Right ventricle myocardium superior (tissue), 1 donor: ENCODE measurements at places on chromosomes 1 and 21. TPM values are rescaled to one million over a fixed set of nuclear protein-coding genes. Genes with fewer than 3 reads are reported as not detected.

DNA sequence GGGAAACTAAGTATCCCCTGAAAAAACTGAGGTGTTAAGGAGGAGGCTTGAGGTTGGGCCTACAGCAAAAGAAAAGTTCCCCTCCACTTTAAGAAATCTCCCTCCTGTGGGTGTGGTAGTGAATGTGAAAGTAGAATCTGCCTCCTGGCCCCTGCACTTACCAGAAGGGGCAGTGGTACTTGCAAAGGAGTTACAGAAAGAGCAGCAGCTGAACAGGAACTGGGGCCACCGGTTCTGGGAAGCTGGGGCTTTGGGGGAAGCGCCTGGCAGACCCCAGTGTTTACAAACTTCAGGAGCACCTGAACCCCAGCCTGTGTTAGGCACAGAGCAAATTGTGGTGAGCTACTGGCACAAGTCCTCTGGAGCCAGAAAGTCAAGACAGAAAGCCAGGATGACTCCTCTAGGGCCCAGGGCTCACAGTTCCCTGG lies 250.2 kb upstream of the FGGY start:
- DNase-seq, result no peak

DNA sequence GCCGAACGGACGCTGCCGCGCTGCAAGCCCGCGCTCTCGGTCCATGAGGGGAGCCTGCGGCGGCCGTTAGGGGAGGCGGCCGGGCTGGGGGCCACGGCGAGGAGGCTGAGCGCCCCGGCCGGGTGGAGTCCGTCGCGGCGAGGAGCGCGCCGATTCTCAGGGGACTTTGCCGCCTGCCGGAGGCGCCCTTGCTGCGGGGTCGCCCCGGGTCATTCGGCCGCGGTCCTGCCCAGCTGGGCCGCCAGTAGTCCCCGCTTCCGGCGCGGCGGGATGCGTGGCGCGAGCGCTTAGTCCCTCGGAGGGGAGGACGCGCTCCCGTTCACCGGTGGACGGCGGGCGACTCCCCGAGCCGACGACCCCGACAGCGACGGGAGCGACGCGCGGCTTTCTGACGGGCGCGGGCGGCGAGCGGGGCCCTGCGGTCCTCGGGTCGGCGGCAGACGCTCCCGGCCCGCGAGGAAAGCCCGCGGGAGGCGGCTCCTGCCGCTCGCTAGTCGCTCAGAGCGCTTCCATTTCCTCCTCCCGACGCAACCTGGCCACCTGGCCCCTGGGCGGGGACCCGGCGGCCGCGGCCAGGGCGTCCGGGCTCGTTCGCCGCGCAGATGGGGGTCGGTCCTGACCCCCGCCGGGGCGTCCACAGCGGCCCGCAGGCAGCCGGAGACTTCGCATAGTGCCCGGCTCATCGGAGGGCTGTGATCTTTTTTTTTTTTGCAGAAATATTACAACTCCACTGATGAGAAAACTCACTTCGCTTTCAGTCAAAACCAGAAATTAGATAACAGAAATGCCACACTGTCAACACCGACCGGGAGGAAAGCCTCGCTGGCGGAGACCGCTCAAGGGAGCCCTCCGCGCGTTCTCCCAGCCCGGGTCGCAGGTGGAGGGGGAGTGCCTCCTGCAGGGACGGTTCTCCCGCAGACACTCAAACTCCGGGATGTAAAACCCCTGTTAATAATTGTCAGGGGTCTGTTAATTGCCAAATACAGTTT lies 641 bp upstream of the ZBTB21 start:
- no peak for DNase-seq

UCK2 gene
- 6.2 TPM for total RNA-seq

CCDC30 gene
- 1.5 TPM for total RNA-seq

VSIG8 gene
- total RNA-seq, result not detected

CHD5 gene
- total RNA-seq, result not detected

DNA sequence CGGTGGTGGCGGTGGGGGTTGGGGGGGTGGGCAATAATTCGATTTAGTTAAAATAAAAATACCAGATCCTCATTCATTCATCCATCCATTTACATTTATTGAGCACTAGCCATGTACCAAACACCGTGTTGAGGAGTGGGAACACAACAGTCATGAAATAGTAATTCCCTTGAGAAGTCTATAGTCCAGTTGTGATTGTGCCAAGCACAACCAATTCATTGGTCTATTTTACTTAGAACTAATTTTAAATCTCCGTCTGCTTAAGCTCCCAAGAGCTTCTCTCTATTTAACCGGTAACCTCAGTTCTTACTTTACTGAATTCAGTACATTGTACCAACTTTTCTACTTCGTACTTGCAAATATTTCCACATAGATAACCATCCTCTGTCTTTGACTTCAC lies 38.4 kb downstream of the WARS2 start:
- no peak for DNase-seq

- DNase-seq, result no peak
Observed at GRCh38 chr1:202590975-202591411, 119.3 kb downstream of the SYT2 start.

DNA sequence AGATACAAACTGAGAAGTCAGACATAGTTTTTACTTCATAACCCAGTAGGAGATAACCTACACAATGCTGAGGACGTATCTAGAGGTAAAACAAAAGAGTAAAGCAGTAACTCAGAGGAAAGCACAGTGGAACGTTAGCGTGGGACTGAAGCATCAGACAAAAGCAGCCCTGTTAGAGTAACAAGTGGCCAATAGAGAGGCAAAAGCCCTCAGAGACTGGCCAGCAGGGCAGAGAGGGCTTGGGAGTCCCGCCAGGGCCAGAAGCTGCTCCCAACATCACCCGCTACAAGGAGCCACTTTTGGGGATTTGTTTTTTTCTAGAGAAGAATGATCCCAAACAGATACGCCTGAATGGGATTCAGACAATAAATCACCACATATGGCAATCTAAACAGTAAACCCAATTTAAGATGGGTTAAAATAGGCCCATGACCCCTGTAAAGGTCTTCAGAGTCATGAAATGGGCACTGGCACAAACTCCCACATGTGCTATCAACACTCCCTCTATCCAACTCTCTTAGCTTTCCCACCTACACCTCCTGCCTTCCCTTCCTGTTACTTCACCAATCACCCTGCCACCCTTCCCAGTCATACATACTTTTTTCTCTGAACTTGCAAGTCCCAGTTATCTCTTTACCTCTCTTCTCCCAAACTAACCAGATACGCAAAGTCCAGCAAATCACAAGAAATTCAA lies 17.2 kb downstream of the TADA1 start:
- DNase-seq, result no peak

DNA sequence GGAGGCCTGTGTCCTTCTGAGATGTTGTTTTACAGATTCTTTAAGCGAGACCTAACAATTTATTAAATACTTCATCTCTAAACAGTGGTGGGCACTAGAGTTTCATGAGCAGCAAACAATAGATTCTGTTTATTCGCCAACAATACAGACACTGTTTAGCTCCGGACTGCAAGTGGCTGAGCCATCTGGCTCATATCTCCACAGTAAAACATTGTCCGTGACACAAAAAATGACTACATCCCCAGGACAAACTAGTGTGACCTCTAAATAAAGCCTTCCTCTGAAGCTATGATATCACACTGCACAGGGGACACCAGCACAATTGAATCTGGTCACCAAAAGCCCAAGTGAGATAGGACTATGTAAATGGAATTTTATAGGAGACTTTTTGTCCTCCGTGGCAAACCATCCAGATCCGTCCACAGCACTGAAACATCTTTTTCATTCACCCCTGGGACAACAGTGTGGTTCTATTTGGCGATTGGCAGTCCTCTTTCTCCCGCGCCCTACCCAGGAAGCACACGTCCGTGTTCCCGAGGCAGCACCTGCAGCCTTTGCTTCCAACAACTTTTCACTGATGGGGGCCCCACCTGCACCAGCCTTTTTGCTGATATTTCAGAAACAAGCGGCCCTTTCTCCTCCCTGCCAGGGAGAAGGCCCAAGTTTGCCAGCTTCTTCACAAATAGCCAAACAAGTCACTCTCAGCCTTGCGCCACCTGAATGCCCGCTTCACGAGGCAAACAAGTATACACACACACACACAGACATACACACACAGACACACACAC lies 47.4 kb downstream of the OLIG1 start:
- no peak for DNase-seq

DNA sequence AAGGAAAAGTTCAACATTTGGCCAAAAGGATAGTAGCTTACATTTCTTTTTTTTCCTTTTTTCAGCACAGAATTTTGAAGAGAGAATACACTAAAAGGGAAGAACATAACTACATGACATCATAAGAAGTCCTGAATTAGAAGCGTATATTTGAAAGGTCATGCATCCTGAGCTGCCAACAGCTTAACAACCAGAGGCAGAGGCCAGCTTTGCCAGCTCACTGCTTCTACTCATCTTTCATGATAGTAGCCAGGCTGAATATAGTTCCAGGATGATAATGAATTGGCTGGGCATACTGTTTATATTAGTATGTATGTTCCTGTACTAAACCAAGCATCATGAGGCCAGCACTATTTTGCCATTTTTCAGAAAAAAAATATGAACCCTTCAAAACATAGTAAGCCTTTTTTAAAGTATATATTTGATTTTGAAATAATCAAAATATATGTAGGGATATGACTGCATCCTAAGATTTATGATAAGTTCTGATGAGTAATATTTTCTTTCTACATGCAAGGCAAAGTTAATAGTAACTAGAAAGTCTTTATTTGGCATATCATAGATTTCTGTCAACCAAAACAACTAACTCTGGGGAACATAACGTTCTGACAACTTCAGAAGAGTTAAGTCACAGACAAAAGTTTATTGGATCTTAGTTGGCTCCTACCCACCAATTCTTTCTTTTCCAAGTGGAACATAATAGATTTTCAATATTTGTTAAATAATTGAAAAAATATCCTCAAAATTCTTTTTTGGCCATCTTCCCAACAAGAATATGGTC lies 123.2 kb downstream of the DPYD start:
- no peak for DNase-seq

DNA sequence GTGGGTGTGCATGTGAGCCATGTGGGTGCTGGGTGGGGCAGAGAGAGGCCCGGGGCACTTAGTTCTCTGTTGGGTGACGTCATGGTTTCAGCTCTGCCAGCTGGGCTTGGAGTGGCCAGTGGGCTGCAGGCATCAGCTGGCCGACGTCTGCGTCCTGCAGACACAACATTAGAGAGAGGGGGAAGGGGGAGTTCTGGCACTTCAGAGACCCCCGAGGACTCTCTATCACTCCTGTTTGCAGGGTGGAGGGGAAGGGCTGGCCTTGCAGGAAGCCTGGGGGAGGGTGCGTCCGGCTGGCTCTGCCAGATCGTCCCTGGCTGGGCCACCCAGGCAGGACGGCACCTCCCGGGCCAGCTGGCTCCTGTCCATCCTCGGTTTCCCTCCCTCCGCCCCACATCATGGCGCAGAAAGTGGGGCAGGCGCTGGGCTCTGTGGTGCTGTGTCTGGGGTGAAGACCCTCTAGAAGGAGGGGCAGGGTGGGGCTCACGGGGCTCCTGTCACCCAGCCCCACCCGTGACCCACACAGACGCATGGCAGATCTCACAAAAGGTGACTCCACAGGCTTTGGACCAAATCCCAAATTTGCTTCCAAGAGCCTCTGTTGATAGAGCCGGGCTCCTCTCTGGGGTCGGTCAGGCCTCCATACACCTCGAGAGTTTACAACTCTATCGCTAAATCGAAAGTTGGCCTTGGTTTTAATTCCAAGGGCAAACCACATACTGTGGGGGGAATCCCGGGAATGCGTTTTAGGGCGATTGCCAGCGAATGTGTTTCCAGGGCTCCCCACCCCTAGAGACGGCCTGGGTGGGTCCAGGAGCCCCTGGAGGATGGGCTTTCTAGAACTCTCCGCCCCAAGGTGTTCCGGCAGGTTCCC lies 73.4 kb upstream of the TTC34 start:
- DNase-seq, result no peak

GSTM1 gene
- not detected for total RNA-seq

SEC16B gene
- 1.3 TPM for total RNA-seq

DNA sequence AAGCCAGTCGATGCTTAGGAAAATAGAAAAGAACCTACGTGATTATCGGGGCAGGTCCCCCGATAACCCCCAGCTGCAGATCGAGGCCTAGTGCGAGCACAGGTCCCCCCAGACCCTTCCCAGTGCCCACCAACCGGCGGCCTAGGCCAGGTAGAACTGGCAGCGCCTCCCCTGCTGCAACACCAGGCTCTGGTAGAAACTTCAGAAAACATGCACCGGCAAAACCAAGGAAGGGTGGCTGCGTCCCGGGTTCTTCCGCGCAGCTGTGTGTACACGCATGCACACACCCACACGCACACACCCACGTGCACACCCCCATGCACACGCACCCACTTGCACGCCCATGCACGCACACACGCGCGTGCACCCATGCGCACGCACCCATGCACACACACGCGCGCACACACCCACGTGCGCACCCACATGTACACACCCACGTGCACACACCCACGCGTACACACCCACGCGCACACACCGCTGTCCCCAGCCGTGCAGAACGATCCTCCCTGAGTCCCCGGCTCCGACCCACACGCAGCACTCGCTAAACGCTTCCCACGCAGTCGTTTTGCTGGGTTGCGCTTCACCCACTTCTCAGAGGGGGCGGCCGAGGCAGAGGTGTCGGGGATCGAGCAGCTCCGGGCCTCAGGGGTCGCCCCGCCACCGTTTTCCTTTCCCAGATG lies 5.2 kb downstream of the TSPEAR start:
- DNase-seq, result no peak

DNA sequence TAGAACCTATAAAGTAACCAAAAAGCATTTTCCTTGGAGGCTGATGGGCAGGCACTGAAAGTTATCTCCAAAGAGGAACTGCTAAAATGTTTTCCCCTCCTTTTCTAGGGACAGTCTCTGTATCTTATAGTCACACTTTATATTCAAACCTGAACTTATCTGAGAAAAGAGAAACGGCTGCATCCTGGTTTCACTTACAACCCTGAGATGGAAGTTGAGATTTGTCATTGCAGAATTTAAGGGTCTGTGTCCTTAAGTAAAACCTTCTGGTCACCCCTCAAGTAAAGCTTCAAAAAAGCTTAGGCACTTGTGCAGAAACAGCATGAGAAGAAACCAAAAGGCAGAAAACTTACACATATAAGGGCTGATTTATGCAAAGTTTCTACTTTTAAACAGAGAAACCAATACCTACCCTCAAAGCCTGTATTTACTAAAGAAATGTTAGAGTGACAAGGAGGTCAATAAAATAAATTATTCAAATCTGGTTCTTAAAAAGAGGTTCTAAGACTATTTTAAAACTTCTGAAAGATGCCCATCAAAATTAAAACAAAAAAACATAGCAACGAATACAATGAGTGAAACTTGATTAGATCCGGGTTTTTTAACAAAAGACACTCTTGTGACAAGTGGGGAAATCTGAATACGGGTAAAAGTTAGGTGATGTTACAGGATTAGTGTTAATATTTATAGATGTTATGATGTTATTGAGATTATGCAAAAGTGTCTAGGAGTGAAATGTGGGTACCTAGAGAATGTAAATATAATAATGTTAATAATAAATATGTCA lies 9.9 kb downstream of the CD58 start:
- DNase-seq, result no peak

- no peak for DNase-seq
Observed at GRCh38 chr1:165897326-165898303, 70.2 kb downstream of the UCK2 start.

DNA sequence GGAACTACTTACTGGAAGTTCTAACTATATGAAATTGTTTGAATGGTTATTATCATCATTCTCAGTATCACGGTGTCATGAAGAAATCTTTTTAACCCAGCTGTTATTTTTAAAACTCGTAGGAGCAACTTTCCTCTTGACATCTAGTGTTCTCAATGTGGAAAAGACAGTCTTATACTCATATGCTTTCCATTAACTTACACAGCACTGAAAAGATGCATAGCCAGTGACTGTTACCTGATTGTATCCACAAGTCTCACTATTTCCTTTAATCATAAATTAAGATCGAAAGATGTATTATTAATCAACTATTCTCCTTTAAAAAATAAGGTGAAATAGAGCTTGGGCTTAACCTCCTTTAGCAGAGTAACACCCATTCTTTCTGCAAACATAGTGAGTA lies 59.7 kb upstream of the TNFSF4 start:
- DNase-seq, result no peak
